ENCODE measurements at places on chromosomes 2 and 18.
A peak's percentile ranks its signal among the peaks of the same experiment; 100 is the strongest.

DNA sequence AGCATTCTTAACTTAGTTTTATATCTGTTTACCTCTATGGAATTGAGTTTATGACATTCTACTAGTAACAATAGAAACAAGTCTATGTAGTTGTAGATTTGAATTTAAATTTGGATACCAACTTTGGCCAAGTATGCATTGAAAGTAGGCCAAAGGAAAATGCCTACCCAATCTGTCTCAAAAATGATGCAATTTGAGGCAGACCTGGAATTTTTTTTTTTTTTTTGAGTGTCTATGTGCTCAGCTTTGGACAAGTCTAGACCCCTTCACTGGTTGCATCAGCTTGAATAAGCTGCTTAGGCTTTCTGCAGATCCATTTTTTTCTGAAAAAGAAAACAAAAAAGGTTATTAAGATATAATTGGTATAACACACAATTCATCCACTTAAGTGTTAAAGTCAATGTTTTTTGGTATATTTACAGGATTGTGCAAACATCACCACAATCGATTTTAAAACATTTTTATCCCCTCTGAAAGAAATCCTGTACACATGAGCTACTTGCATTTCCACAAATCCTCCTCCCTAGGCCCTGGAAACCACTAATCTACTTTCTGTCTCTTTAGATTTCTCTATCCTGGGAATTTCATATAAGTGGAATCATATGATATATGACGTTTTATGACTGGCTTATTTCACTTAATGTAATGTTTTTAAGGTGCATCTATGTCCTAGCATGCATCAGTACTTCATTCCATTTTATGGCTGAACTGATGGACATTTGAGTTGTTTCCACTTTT, 185.1 kb upstream of the CCDC68 start:
- DNase-seq, result no peak

DNA sequence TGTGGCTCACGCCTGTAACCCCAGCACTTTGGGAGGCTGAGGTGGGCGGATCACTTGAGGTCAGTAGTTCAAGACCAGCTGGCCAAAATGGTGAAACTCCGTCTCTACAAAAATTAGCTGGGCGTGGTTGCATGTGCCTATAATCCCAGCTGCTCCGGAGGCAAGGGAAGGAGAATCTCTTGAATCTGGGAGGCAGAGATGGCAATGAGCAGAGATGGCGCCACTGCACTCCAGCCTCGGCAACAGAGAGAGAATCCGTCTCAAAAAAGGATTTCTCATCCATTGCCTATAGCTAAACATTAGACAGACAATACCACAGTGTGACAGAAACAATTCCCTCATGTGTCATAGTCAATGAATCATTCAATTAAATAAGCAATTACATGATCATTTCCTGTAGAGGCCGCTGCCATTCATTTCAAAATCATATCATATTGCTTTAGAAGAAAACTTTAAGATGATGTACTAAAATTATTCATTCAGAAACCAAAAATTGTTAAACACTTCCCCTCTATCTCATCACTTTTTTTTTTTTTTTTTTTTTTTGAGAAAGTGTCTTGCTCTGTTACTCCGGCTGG, 69.5 kb upstream of the TGIF1 start:
- no peak for DNase-seq

GRCh38 chr18:25056429-25056828, 295.5 kb downstream of the ZNF521 start:
- DNase-seq, result peak; percentile 29

- no peak for DNase-seq
Observed at GRCh38 chr2:187445051-187445450, 3.0 kb downstream of the CALCRL start.

DNA sequence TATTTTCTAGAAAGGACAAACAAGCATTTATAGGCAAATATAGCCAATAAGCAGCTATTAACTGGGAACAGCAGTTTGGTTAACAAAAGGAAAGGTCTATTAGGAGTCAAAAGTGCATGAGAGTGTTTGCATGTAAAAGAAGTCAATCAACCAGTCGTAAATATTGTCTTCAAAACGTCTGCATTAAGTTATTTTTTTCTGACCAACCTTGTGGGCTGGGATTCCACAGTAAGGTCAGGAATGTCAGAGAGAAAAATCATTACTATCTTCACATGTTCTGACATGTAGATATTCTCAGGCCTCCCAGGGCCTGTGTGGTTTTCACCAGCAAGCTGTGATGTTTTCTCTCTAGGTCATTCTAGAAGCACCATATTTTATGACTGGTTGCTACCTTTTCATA, 922.5 kb downstream of the SUCLG1 start:
- no peak for DNase-seq

Data from Ammon's horn (tissue), 1 donor.